AG08395 (cell line): ENCODE measurements at places on chromosomes 1 and 21.

DNA sequence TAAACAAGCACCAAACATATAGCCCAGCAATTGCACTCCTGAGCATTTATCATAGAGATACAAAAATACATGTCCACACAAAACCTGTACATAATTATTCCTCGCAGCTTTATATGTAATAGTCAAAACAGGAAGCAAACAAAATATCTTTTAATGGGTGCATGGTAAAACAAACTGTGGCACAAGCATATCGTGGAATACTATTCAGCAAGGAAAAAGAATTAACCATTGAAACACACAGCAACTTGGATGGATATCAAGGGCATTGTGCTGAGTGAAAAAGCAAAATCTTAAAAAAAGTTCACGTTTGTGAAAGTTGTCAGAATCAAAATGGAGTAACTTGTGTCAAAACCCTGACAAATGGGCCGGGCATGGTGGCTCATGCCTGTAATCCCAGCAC is 12.4 kb downstream of the TNFRSF9 start:
- no peak for DNase-seq

- no peak for DNase-seq
These were observed 9.0 kb downstream of the BCAR3 start for GRCh38 chr1:93672477-93673162.

- DNase-seq, result no peak
These were observed 5.7 kb downstream of the FAM163A start for GRCh38 chr1:179748772-179749171.

DNA sequence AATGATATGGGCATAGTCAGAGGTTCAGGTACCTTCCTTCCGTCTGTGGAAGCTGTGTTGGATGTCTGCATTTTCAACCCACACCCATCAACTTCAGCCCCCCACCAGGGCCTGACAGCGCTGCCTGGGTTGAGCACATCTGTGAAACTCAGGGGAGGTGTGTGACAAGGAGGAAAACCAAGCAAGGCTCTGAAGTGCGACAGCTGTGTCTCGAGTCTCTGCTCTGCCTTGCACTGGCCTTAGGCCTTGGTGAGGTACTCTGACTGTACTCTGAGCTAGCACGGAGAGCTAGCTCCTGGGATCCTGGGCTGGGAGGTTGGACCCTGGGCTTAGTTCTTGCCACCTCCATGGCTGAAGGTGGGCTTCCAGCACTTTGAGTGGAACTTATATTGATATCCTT is 9.1 kb downstream of the VANGL2 start:
- no peak for DNase-seq

DNA sequence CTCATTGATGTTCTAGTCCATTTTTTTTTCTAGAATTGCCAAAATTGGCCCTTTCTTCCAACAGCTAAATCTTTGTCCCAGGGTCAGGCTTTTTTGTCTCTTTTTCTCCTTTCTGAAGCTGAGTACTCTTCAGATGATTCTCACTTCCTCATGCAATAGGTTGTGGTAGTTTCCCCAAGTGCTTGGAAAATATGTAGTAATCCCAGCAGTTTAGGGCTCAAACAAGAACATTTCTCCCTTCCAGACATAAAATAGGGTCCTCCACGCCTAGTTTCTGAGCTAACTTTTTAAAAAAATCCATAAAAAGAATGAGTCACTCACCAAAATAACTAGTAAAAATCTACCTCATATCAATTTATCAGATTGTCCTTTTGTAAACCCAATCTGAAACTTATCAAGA is 10.0 kb upstream of the MCOLN3 start:
- no peak for DNase-seq

GRCh38 chr1:26022404-26022779 is 817 bp downstream of the EXTL1 start:
- DNase-seq, result no peak

DNA sequence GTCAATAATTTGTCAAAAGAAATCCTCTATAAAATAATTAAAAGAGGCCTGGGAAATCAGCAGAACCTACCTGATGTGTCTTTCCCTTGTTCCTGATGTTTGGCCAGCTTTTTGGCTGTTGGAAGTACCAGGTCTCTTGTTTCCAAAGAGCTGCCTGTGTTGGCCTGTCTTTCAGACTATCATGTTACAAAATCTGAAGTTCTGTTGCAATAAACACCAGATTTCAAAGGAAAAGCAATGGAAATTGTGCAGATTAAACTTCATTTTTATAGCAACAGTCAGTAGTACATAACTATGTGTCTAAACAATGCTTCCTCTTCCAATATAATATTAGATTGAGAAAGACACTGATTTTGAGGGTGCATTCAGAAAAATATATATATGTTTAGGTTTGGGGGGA is 647.2 kb upstream of the CXADR start:
- DNase-seq, result no peak

GRCh38 chr1:222974496-222974895 is 159.7 kb downstream of the DISP1 start:
- peak; percentile 80 for DNase-seq

- no peak for DNase-seq
These were observed 5.2 kb downstream of the SIPA1L2 start for GRCh38 chr1:232624546-232625281.

- DNase-seq, result no peak
These were observed 35.8 kb upstream of the VCAM1 start for GRCh38 chr1:100683448-100684349.

DNA sequence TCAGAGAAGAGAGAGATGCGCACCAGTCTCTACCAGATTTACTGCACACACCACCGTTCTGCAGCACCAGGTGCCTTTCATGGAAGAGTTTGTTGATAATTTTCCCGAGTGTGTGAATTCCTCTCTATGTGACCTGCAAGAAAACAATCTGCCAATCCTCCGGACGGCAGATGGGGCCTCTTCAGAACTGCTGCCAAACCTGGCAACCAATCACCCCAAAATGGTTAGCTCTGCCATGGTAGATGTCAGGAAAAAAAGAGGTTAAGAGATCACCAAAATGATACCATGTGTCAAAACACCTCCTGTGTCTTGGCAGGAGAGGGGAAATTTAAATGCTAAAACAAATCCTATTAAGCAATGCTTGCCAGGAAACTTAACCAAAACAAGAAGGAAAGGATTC is 96.5 kb downstream of the DAB1 start:
- no peak for DNase-seq

DNA sequence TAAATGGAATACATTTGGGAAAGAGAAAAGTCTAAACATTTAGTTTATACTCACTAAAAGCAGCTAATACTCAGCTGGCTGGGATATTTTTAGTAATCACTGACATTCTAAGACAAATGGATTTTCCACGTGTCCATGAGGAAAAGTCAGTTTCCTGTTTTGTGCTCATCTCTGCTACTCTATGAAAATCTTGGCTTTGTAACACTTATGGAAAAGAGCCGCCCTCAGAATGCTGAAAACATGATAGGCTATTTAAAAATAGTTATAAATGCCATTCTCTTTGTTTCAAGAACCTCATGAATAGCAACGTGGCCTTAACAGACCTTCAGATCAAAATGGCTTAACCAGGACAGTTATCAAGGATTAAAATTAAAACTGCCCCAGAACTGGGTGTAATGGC is 29.9 kb downstream of the MRAP start:
- peak; percentile 63 for DNase-seq

DNA sequence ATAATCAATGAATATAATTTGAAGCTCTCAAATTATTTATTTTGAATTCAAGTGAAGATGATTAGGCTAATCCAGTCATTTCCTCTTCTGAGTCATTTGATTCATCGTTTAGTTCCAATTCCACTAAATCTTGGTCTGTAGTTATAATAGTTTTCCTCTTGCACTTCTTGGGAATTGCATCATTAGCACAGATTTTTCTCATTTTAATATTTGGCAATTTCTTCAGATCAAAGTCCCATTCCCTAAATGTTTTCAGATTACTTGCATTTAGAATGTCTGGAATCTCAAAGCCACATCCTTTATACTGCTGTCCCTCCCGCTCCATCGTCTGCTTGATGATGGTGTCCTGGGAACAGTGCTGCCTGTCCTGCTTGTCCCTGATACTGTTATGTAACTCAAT is 43.5 kb downstream of the MAST2 start:
- peak; percentile 58 for DNase-seq

DNA sequence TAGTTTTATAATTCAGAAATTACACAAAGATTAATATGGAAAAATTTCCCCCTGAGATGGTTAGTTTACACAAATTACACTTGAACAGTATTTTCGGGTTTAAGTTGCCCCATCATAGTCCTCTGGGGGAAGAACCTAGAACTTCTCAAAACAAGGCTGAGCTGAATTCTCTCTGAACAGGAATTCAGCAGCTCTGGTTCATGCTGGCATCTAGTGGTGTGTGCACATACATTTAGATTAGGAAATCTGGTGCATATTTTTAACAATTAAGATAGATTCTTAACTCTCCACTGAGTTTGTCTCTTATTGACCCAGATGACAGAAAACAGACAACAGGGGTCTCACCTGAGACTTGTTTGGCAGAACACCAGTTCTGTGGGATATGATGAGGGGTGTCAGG is 410.7 kb downstream of the DSCAM start:
- DNase-seq, result no peak

DNA sequence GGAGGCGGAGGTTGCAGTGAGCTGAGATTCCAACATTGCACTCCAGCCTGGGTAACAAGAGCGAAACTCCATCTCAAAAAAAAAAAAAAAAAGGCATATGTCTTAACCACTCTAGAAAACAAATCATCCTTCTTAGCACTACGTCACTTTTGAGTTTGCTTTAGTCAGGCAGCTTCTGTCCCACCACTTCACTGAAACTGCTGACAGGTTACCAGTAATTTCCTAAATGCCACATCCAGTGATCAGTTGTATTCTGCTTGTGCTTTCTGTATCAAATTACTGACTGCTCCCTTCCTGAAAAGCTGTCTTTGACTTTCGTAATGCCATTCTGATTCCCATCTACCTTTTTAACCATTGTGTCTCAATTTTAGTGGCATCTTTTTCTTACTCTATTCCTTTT is 21.7 kb downstream of the RCOR3 start:
- DNase-seq, result no peak

DNA sequence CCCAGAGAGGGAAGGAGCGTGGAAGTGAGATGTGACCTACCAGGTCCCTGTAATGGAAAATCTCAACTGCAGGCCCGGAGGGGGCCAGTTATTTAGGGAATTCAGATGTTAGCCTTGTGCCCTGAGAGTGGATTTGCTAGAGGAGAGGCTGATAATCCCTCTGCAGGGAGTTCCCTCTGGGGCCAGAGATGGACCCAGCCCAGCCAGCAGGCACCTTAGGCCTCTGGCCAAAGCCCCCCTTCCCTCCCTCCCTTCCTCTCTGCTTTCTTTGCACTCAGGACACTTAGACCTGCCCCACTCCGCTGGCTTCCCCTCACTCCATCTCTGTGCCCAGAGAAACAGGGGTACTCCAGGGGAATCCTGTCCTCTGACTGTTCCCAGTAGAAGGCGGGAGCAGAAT is 1.5 kb upstream of the ATP1A2 start:
- DNase-seq, result no peak

DNA sequence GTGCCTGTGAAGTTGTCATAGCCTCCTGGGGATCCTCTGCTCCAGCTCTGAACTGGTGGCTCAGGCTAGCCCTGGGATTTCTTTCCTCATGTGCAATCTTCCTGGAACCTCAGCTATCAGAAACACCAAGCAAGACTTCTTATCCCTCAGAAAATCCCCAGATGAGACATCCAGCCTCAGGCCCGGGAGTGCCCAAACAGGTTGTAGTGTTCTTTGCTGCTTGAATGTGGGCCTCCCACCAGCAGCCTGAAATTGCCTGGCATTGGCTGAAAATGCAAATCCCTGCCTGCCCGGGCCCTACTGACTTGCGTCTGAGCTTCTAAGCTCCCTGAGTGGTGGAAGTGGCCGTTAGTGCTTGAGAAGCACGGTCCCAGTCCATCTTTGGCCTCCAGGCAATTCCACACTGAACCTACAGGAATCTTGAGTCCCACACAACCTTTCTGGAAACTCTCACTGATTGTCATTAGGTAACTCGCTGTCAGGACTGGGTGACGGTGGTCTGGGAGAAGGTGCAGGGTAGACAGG is 146.8 kb downstream of the ZBTB18 start:
- no peak for DNase-seq

- DNase-seq, result no peak
These were observed 29.2 kb upstream of the WNT4 start for GRCh38 chr1:22171951-22172715.

DNA sequence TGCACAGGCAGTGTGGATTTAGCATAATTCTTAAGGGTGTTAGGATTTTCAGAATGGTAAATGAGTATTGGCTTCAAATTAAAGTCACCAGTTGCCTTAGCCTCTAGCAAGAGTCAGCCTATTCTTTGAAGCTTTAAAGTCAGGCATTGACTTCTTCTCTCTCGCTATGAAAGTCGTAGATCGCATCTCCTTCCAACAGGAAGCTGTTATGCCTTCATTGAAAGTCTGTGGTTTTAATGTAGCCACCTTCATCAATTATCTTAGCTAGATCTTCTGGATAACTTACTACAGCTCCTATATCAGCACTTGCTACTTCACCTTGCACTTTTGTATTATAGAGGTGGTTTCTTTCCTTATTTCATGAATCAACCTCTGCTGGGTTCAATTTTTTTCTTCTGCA is 320.2 kb downstream of the PTPRC start:
- DNase-seq, result no peak

DNA sequence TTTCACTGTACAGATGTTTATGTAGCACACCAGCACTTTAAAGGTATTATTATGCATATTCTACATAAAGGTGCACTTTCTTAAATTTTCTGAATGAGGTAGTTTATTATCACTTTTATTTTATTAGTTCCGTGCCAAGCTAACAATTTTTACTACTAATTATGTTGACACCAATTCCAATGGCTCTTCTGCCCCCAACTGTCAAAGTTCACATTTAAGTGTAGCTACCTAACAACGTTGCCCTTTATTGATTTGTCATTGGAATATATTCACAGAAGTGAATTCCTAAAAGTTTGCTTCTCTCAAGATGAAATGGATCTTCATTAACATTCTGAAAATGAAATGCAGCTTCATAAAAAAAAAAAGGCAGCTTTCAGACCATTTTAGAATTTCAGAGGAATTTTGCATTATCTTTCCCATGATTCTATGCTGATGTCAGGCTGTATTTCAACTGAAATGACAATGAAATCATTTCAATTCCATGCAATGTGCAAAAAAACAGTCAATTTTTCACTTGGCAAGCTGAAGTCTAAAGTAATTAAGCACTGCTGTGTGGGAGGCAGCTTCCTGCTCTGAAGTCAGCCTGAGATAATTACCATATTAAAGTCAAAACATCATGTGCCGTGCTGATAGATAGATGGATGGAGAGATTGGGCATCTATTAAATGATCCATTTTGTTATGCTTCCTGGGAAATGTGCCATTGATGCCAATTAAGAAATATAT is 229.2 kb downstream of the TTLL7 start:
- no peak for DNase-seq

- DNase-seq, result no peak
These were observed 12.6 kb upstream of the STX12 start for GRCh38 chr1:27760426-27760825.

GRCh38 chr1:230196077-230196476 is 129.0 kb downstream of the GALNT2 start:
- no peak for DNase-seq
